Cortex of kidney (tissue), 1 donor: ENCODE measurements at places on chromosomes 7 and 10.

- no peak for DNase-seq
These were observed 114.4 kb upstream of the NEBL start for GRCh38 chr10:21011433-21012018.

GRCh38 chr10:59678884-59679301, 30.8 kb downstream of the SLC16A9 start:
- DNase-seq = no peak

GRCh38 chr10:113524120-113524519, 28.7 kb upstream of the HABP2 start:
- no peak for DNase-seq

DNA sequence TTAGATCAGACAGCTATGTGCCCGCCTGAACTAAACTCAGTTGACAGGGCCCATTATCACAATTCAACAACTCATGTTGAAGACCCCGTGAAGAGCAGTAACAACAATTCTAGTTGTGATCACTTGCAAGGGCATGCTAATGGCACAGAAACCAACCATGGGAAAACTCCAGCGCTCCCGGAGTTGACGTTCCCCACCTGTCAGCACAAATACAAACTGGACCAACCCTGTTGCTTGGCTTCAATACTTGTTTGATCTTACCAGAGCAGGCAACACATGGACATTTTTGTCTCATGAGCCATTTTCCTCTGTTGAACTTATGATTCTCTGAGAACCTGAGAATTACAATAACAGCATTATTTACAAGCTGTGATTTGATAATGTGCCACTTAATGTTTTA, 119.0 kb upstream of the LANCL2 start:
- DNase-seq = no peak

DNA sequence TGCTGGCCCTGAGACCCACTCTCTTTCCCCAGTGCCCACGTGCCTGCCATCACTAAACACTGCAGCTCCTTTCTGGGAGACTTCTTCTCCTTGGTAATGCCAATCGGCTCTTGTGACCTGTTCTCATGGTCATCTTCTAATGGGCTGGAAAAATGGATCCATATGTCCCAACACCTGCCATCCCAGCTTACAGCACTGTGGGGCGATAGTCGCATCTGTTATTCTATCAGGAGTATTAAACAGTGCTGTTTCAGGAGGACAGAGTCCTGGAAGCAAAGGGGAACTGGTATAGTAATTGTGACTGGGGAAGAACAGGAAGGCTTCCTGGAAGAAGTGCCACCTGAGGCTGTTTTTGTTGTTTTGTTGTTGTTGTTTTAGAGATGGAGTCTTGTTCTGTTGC, 411.2 kb downstream of the GLRX3 start:
- no peak for DNase-seq

- DNase-seq = no peak
These were observed 25.4 kb upstream of the USP6NL start for GRCh38 chr10:11636697-11637303.

DNA sequence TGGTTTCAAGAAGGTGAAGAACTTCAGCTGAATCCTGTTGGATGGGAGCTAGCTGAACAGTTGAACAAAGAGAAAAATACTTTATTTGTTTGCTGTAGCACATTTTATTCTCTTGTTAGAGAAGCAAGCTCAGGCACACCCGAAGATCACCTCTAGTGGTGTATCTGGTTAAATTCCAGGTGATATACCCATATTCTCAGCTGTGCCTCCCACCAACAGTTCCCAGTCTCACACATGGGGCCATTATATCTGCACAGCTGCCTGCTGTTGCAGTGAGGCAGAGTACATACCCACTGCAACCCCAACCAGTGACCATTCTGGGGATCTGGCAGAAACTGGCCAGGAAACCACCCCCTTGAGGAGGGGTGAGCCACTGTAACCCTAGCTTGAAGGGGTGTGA, 9.2 kb downstream of the BTAF1 start:
- DNase-seq = no peak

DNA sequence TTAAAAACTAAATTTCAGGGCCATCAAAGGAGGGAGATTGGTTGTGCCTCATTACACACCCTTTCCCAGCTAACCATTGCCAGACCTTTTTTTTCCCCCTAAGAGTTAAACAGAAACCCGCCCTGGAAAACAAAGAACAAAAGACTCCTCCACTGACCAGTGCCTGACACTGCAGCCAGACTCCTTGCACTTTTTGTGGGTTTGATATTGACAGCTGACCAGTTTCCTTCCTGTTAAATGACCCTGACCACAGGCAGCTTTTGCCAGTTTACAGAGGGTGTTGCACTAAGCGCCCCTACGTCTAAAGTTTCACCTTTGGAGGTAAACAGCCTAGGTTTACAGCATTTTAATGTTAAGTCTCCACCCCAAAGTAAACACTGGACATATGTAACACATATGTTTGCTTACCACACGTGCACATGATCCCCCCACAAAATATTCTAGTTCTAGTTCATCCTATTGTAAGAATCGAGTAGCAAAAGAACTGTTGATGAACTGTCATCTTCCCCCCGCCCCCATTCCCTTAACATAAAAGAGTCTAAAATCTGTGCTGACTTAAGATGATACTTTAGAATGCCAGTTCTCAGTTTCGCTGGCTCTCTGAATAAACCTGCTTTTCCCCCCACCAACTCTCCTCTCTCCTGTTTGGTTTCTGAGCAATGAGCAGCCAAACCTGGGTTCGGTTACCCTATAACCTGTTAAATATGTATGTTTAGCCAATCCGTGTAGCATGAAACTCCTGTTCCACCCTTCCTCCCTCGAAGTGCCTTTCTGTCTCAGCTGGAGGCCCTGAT, 38.0 kb downstream of the FOXI2 start:
- DNase-seq = no peak

DNA sequence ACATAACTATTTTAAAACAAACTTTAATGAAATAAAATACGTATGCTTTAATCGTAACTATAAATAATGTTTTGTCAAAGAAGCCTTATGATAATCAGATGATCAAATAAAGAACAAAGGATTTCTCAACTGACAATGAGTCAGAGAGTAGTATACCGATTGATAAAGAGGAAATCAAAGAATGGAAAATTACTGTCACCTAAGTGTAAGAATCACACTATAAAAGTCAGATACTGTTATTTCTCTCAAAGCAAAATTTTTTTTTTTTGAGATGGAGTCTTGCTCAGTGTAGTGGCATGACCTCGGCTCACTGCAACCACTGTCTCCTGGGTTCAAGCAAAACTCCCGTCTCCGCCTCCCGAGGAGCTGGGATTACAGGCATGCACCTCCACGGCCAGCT, 18.8 kb downstream of the DNAJC2 start:
- DNase-seq = no peak

DNA sequence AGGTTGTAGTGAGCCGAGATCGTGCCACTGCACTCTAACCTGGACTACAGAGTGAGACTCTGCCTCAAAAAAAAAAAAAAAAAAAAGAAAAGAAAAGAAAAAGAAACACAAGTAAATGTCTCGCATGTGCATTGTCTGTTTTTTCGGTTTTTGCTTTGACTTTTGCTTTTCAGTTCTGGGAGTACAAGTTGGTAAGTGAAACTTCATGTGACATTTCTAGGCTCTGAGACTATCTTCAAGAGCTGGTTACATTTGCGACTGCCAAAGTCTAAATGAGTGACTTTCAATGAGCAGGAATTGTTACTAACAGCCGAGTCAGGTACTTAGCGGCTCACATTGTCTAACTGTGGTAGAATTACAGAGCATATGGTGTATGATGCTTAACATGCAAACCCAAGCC, 107.0 kb upstream of the CELF2 start:
- no peak for DNase-seq

DNA sequence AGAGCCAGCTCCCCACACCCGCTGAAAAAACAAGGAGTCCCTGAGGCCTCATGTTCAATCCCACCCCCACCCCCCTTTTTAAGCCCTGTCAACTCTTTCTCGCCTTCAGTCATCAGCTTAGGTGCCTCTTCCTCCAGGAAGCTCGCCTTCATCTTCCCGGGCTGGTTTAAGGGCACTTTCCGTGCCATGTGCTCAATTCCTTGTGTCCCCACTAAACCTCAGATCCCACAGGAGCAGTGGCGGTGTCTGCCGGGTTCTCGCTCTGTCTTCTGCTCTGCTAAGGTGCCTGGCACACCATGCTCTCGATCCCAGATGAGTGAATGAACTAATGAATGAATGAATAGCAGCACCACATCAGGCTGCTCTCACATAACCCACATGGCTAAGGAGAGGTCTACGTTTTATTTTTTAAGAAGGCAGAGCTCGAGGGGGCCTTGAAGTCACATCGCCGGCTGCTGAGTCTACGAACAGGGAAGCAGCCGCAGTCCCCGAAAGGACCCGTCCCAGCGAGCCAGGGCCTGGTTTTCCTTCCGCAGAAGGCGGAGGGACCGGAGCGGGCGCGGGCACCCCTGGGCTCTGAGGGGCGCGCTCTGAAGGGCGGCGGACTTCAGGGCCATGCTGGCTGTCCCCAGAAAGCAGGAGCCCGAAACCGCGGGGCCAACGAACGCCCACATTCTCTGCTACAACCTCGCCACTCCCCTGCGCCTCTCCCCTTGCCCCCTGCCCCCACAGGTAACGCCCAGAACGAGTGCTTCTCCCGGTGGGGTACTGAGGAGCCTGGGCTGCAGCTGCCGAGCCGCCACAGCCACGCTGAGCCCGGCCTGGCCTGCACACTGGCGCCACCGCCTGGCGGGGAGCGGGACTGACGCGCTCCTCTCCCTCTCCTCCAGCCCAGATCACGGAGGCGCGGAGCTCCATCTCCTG, 73.4 kb upstream of the KCNMA1 start:
- no peak for DNase-seq

DNA sequence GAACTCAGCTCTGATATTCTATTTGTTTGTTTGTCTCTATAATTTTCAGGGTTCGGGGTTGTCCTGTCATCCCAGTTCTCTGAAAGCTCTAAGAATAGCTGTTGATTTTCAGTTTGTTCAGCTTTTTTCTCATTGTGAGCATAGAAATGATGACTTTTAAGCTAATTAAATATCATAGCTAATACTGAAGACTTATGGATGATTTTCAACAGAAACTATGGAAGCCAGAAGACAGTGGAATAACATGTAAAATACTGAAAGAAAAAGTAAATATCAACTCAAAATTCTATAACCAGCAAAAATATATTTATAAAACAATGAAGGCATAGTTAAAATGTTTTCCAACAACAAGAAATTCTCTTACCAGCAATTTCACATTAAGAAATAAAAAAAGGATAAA, 96.4 kb upstream of the ETV1 start:
- no peak for DNase-seq

- no peak for DNase-seq
These were observed 4.4 kb downstream of the IFIT3 start for GRCh38 chr10:89332123-89332633.

DNA sequence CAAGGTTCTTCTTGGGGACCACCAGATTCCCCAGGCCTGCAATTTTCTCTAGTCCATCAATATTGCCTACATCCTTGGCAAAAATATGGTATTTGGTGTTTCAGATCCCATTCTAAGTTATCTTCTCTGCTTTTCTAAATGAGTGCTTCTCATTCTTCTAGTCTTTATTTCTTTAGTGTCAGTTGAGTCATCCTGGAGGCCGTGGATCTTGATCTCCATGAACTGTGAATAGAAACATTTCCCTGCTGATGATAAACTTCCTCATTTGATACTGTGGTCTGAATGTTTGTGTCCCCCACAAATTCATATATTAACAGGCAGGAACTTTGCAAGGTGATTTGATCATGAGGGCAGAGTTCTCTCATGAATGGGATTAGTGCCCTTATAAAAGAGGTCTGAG, 779.3 kb downstream of the INHBA start:
- no peak for DNase-seq

- DNase-seq = no peak
These were observed at the start of gene CARD11 for GRCh38 chr7:3043544-3044371. Gene CARD11 (minus strand): TSS chr7:3043867. CDS start chr7:2958506, 85,361 bp downstream.

- peak; percentile 36 for DNase-seq
These were observed 130.1 kb downstream of the RGS10 start for GRCh38 chr10:119412244-119413092.

DNA sequence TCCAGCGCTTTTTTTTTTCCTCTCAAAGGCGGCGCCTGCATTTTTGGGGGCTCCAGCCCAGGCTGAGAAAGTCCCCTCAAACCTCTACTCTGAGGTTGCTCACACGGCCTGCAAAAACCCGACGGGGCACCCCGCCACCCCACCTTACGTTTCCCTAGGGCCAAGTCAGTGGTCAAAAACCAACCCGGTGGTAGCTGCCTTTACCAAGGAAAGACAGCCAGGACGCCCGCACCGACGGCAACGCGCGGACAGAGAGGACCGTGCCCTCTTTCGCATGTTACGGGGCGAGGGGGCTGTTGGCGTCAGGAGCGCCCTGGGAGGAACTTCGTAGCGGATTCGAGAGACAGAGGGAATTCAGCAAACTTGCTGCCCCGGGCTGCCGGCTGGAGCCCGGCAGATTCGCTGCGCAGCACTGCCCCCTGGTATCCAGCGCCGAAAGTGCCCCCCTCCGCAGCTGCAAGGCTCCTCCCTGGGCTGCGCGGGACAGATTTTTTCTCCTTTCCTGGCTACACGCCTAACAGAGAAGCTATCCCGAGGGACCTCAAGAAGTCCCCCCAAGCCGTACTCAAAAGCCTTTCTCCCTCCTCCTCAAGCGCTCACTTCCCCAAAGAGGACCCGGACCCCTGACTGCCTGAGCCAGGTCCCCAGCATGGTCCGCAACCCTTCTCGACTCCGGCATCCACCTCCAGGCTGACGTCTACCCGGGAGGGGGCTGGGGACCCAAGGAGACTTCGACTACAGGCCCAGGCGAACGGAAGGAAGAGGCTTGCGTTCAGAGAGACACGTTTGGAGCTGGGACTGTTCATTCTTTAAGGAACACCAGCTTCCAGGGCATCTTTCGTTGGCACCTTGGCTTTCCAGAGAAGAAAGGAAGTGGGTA, 27.7 kb upstream of the VAX1 start:
- no peak for DNase-seq

DNA sequence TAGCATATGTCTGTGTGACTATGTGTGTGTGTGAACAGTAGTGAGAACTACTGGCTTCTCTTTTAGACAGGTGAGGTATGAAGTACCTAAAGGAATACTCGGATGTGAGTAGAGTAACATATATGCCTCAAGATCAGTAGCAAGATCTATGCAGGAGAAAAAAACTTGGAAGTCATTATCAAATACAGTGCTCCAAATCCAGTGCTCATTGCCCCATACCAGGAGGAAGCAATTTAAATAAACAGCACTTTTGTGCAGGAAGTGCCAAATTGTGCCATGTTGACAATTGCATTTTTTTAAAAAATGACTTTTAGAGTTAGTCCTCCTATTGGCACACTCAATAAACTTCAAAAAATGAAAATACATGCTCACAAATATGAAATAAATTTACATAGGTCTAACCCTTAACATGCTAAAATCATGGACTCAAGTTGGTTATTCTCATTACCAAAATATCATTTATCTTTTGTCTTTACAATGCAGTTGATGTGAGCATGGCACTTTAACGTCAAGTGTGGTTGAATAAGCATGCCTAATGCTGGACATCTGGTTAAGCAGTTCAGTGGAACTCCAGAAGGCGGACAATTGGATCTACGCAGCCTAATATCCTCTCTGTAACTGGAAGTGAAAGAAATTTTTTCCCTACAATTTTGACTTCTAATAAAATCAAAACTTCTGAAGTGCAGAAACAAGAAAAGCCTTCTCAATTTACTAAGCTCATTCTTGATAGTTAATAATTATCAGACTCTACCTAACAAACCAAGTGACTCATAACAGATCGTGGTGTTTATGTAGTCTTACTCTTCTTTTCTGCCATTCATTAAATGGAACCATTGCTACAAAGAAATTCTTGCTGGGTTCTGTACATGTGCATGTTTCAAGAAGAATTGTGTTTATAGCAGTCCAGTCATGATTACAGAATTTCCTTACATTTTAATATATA, 195.2 kb downstream of the MDFIC start:
- DNase-seq = no peak
